Urinary bladder (tissue), 4 donors: ENCODE measurements at places on chromosomes 2 and 18. TPM values are rescaled to one million over a fixed set of nuclear protein-coding genes. Genes with fewer than 3 reads are reported as not detected.

Gene MAP3K20
- polyA plus RNA-seq, result 140 TPM

Gene ANKRD30B
- not detected for polyA plus RNA-seq

Gene IL1RL1
- polyA plus RNA-seq, result 7.3 TPM

Gene CDCA7
- polyA plus RNA-seq, result 2.4 TPM

Gene GREB1
- polyA plus RNA-seq, result 0.86 TPM

Gene ZNF892
- polyA plus RNA-seq, result 1.4 TPM

Gene PCARE
- 0.25 TPM for polyA plus RNA-seq

Gene FRZB
- 6.3 TPM for polyA plus RNA-seq

Gene OR6B3
- polyA plus RNA-seq, result not detected

Gene RTP5
- polyA plus RNA-seq, result 0.06 TPM

Gene SPP2
- polyA plus RNA-seq, result not detected

Gene POMC
- polyA plus RNA-seq, result 4.1 TPM

Gene MGAT4A
- 8.7 TPM for polyA plus RNA-seq

Gene CCBE1
- polyA plus RNA-seq, result 0.37 TPM

Gene EHD3
- polyA plus RNA-seq, result 8.5 TPM

Gene POTEJ
- not detected for polyA plus RNA-seq

- no peak for DNase-seq
Observed at GRCh38 chr18:3654442-3655253, 204.7 kb downstream of the TGIF1 start.

GRCh38 chr2:97698530-97698929, 14.8 kb upstream of the ZAP70 start:
- DNase-seq, result no peak

DNA sequence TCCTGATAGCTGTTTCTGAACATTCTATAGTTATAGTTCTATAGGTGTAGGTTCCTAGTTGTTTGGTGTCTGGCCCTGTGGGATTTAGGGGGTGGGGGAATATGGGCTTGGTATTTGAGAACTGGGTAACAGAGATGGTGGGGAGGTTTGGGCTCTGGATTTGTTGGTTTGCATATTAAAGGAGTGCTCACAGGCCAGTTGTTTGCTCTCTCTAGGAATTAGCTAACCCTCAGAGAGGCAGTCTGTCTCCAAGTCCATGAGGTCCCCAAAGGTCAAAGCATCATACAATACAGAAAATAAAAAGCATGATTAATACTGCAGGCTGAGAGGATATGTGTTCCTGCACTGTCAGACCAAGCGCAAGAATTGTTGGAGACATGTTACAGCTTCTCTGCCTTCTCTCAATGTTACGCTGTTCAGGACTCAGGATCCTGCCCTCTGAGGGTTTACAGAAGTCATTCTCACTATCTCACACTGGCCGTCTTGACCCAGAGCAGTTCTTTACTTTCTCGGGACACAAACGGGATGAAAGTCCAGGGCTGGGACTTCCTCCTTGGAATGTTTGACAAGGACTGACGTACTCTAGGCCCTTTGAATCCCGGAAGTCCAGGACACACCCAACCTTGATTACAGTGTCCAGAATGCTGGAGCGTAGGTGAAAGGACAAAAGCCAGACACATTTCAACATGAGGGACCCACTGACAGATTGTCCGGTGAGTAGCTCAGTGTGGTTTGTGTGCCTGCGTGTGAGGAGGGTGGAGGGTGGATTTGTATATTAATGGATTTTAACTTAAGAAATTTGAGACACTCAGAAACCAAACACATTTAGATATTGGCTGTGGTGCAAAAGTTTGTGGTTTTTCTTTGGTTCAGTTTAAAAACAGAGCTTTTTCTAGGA, at the start of gene NOSTRIN:
NOSTRIN (plus strand) TSS at position 677 of the 898 bp plus-strand sequence; CDS start at position 687, 10 bp downstream.
- no peak for DNase-seq

- DNase-seq, result no peak
Observed at GRCh38 chr18:51100385-51101120, 70.5 kb downstream of the SMAD4 start.

DNA sequence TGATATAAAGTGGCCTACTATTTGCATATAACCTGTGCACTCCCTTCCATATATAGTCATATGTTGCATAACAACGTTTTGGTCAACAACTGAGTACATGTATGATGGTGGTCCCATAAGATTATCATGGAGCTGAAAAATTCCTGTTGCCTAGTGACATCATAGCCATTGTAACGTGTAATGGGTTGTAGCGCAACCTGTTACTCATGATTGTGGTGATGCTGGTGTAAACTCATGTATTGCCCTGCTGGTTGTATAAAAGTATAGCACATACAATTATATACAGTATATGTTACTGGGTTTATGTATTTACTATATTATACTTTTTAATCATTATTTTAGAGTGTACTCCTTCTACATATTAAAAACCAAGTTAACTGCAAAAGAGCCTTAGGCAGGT, 144.8 kb upstream of the IL1R2 start:
- DNase-seq, result no peak

GRCh38 chr2:145256551-145256950, 736.6 kb upstream of the ZEB2 start:
- no peak for DNase-seq

- DNase-seq, result no peak
Observed at GRCh38 chr2:74528600-74529356, 728 bp downstream of the AUP1 start.

GRCh38 chr2:10339647-10340592, 37.2 kb downstream of the HPCAL1 start:
- no peak for DNase-seq

- no peak for DNase-seq
Observed at GRCh38 chr2:27118525-27119329, at the start of gene CGREF1. Gene CGREF1, minus strand, starts transcription at chr2:27119128. Its CDS starts 14,762 bp downstream, at chr2:27104366.

DNA sequence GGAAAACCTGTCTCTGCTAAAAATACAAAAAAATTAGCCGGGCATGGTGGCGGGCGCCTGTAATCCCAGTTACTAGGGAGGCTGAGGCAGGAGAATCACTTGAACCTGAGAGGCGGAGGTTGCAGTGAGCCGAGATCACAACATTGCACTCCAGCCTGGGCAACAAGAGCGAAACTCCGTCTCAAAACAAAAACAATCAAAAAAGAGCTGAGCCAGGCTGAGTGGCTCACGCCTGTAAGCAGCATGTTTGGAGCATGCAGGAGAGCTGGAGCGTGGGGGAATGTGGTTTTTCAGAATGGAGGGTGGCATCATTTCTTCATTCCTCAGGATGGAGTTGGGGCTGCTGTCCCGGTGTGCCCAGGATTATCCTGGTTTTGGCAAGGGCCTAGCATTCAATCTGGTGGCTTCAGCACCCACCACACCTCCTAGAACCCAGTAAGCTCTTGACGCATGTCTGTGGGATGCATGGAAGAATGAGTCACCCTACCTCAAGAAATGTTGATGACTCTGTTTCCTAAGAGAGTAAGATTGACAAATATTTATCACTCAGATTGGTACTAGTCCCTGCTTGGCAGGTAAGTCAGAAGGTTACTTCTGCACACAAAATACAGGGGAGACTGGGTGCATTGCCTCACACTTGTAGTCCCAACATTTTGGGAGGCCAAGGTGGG, 90.2 kb upstream of the ODC1 start:
- DNase-seq, result no peak

GRCh38 chr2:136770384-136770783, 5.0 kb downstream of the THSD7B start:
- no peak for DNase-seq

DNA sequence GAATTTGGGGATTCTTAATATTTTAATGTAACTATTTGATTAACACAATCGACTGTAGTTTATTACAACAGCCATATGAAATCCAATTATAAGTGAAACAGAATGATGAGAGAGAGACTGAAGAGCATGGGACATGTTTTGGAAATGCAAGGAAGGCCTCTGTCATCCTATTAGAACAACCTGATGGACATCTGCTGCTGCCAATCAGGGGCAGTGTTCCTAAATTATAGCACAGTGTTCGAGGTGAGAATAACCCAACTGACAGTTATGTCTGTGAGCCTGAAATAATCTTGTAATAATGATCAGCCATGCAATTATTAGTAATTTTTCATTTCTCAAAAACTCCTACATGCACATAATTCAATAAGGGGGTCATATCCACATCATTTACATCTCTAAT, 73.6 kb downstream of the CCDC141 start:
- DNase-seq, result no peak

DNA sequence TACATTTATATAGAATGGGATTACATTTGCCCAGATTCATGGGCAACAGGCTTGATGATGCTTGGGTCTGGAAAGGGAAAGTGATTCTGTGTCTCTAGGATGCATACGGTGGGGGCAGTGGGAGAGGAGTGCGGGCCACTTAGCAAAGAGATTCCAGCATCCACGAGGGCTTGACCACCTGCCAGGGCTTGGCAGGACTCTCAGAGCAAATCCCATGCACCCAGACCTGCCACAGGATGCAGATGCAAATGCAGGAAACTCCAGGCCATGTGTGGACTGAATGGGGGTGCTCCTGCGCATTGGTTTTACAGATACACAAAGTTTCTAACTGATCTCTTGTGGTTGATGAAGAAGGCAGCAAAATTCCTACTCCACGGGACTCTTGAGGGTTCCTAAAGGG, 334.7 kb downstream of the CYRIA start:
- no peak for DNase-seq

DNA sequence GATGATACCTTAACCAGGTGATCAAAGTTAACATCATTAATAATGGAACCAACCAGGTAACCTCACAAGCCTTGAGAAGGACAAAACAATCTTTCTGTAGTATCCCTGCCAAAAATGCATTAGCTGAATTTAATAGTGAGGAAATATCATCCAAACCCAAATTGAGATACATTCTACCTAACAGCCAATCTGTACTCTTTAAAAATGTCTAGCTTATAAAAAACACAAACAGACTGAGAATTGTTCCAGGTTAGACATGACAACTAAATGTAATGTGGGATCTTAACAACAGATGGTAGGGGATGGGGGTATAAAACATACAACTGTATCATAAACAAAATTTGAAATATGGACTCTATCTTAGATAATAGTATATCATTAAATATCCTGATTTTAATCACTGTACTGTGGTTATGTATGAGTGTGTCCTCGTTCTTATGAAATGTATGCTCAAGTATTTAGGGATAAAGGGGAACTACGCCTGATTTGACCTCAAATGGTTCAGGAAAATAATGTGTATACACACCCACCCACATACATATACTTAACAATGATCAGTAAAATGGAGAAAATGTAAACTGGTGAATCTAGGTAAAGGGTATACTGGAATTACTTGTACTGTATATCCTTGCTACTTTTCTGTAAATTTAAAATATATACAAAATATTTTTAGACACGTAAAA, 1.7 kb downstream of the FANCL start:
- no peak for DNase-seq

DNA sequence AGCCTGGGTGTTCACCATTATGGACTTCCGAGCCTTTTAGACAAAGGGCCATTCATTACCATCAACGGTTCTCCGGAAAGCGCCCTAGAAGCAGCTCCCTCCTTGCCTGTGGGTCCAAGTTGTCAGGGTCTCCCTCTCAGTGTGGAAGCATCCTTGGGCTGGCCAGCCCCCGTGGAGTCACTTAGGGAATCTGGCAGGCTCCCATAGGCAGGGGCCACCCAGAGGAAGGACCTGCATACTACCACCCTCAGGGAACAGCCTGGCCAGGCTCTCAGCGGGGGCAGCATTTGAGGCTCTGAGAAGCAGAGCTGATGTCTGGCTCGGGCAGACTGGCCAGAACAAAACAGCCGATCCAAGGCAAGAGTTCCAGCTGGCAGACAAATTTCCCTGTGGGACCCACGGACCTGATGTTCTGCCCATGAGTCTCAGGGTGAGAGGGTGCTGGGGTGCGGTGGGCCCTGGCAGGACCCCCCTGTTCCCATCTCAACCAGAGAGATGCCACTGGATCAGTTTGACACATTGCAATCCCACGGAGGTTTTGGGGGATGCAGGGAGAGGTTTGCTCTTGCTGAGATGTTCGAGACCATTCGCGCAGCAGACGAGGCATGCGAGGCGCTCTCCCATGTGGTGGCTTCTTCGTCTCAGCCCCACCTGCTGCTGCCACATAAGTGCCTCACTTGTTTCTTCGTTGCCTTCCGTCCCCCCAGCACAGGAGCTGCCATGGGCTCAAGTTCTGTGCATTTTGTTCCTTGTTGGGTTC, 56.9 kb downstream of the ACKR3 start:
- no peak for DNase-seq

- no peak for DNase-seq
Observed at GRCh38 chr2:69138247-69138772, 125.3 kb downstream of the ANTXR1 start.

DNA sequence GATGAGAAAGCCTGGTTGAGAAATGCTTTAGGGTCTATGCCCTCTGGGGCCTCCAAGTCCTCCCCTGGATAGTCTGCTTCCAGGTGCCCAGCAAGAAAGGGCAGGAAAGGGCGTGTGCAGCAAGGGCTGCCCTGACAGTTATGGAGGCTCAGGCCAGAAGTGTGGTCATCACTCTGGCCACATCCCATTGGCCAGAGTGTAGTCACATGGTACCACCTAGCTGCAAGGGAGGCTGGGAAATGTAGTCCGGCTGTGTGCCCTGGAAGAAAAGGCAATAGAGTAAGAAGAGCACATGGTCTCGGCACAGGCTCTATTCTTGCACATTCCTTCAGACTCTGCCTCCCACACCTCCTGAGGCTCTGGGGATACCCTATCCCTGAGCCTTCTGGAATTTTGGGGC, 35.7 kb downstream of the ODC1 start:
- no peak for DNase-seq

DNA sequence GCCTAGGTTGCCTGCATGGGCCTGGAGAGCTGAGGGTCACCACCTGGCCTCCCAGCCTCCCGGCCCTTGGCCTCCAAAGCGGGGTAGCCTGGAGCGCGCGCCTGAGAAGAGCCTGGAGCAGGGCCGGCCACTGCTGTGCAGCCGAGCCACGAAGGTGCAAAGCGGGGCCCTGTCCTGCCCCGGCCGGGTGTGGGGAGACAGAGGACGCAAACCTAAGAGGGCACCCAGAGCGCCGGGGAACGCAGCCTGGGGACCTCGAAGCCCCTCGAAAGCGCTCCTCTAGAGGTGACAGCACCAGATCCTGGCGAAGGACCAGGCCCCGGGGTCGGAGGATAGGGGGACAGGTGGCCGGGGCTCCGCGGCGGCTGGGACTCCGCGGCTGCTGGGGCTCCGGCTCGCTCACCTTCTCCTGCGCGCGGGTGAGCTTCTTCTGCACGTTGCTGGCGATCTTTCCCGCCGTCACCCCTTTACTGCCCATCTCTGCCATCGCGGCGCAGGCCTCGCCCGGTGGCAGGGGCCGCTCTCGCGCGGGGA, 430 bp downstream of the BIN1 start:
- no peak for DNase-seq

DNA sequence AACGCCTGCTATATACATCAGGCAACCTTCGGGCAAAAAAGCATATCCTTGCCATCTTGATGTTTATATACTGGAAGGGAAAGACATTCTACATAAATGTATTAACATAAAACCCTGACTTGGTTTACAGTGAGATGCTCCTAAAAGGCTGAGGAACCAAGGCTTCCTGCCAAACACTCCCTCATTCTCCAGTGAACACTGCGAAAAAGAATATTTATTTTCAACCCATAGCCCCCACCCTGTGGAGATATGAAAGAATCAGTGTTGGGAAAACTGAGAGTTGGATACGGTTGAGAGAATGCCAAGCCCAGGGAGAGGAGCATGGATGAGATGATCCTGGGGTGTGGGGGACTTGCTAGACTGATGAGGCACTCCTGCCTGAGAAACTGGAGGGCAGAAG, 94.9 kb downstream of the PIEZO2 start:
- DNase-seq, result no peak

- no peak for DNase-seq
Observed at GRCh38 chr18:79851950-79852349, 54.2 kb downstream of the KCNG2 start.

- DNase-seq, result no peak
Observed at GRCh38 chr18:29188760-29189159, 1011.8 kb upstream of the CDH2 start.

- DNase-seq, result no peak
Observed at GRCh38 chr2:83233326-83233725, 1225.8 kb downstream of the SUCLG1 start.
